Activated CD4-positive, alpha-beta memory T cell treated with anti-CD3 and anti-CD28 coated beads, Interleukin-2, amount 10 ng/mL, durations not matched to agents 7 days and 5 days (primary cell): ENCODE measurements at places on chromosomes 13 and 19.

DNA sequence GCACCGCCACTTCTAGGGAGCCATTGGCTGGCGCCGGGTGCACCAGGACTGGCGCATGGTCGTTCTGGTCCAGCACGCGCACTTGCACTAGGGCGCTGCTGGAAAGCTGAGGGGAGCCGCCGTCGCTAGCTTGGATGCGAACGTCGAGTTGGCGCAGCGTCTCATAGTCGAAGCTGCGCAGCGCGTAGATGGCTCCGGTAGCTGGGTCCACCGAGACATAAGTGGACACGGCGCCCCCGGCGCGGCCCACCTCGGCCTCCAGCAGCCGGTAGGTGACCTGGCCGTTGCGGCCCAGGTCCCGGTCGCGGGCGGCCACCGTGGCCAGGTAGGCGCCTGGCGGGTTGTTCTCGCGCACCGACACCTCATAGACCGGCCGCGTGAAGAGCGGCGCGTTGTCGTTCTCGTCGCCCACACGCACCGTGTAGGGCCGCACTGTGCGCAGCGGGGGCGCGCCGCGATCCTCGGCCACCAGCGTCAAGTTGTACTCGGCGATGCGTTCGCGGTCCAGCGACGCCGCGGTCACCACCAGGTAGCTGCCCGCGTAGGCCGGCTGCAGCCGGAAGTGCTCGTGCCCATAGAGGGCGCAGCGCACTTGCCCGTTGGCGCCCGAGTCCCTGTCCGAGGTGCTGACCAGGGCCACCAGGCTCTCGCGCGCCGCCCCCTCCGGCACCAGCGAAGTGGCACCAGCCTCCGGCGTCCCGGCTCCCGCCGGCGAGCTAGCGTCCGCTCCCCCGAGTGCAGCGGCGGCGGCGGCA, 1.7 kb downstream of the PCDH8 start:
- peak; percentile 42 for DNase-seq

DNA sequence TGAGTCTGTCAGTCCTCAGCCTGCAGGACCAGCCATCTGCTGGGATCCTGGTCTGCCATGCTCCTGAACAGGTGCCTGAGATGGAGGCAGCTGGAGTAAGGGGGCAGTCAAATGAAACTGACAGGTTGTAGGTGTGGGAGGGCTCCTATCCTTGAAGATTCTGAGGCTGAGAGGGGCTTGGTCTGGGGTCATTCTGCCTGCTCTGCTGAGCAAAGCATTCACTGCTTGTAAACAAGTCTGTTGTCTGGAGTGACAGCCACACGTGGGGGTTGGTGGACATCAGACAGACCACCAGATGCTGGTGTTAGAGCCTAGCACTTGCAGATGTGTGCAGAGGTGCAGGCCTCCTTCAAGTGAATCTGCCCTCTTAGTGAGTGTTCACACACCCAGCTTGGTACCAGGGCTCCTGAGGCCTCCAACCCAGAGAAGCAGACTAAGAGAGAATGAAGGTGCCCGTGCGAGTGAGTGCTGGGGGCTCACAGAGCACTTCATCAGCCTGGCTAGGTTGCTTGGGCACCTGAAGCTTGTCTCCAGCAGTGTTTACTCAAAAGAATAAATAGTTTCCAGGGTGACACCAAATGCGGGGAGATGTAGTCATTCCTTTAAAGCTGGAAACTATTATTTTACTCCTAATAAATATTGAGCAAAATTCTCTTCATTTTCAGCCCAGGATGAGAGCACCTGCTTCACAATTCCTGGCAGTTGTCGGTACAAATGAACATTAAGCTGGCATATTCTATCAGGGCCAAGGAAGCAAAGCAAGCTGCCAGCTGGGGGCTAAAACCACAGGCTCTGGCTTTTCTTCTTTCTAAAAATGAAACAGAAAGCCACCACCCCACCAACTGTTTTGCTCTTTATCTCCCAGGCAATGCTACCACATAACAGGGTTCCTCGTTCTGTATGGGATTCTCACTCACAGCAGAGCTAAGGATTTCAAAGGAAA, 82.3 kb downstream of the RNASEH2B start:
- DNase-seq: peak; percentile 25

GRCh38 chr13:87084192-87084591, 587.0 kb upstream of the SLITRK5 start:
- no peak for DNase-seq

- DNase-seq: no peak
These were observed 70.3 kb downstream of the DHRS12 start for GRCh38 chr13:51733374-51734298.

DNA sequence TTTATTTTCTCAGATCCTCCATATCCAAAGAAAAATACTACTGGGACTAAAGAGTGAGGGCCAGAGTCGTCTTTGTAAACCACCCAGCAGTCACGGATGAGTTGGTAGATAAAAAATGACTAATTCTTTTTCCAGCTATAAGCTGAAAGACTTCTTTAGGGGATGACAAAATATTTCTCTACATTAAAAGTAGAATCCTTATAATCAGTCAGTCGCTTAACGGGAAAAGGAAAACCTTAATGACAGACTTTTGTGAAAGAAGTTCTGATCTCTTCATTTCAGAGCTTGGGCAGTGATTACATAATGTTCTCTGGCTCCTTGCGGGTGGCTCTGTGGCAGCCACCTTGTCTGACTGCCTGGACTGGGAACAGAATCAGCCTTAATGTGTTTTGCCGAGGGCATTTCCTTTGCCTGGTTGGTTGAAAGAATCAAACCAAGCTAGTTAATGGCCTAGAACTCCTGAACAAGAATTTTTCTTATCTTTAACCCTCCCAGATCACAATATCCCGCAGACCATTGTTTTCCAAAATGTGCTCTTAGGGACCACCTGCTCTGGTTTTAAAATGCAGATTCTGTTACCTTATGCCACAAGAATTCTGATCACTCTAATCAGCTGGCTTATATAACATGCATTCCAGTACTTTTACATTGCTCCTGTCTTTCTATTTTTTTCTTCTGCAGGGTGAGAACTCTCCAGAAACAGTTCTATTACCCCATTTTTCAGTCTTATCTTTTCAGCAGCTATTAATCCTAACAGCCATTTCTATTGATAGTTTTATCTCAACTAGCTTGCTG, 2.5 kb downstream of the ITM2B start:
- no peak for DNase-seq

GRCh38 chr13:38954844-38955243, 35.8 kb downstream of the STOML3 start:
- DNase-seq: no peak

GRCh38 chr13:33052506-33053280, 36.5 kb downstream of the KL start:
- DNase-seq: no peak

GRCh38 chr13:66216728-66217127, 1013.4 kb downstream of the PCDH9 start:
- no peak for DNase-seq

GRCh38 chr19:43640424-43640757, 741 bp upstream of the CADM4 start:
- DNase-seq: no peak

DNA sequence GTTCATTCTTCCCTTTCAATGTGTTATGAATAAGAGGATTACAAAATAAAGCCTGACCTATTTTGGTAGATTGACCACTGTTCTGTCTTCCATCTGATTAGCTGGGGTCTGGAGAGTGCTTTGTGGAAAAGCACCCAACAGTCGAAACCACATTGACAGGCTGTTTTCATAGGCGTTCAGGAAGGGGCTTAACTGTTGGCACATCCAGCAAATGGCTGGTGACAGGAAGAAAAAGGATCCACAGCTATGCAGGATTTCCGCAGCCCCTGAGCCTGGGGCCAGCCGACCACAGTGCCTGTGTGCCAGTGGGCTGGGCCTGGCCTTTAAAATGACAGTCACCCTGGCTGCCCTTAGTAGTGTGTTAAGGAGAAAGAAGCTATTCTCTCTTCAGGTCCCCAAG, 113.3 kb downstream of the SIPA1L3 start:
- DNase-seq: no peak

- no peak for DNase-seq
These were observed 95.1 kb downstream of the SLC7A1 start for GRCh38 chr13:29500386-29500785.

GRCh38 chr19:39384839-39385568, 5.9 kb downstream of the PAF1 start:
- no peak for DNase-seq

- DNase-seq: no peak
These were observed 667 bp downstream of the ZNF878 start for GRCh38 chr19:12052091-12052496.

DNA sequence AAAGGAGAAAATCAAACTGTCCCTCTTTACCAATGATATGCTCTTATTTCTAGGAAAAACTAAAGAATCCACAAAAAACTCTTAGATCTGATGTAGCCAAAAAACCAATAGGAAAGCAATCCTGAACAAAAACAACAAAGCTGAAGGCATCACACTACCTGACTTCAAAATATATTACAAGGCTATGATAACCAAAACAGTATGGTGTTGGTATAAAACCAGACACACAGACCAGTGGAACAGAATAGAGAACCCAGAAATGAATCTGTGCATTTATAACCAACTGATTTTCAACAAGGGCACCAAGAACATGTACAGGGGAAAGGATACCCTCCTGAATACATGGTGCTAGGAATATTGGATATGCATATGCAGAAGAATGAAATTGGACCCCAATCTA, 9.7 kb upstream of the ZNF546 start:
- DNase-seq: no peak

DNA sequence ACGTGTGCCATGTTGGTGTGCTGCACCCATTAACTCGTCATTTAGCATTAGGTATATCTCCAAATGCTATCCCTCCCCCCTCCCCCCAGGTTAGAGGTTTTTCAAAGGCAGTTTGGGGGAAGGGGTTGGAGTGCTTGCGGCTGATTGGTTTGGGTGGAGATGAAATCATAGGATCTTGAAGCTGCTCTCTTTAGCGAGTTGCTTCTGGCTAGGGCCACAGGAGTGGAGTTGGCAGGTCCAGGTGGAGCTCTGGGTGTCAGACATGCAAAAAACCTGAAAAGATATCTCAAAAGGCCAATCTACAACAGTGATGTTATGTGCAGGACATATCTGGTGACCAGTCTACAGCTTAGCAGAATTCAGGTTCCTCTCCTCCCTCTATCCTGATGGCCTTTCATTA, 32.6 kb upstream of the CXCL17 start:
- no peak for DNase-seq

DNA sequence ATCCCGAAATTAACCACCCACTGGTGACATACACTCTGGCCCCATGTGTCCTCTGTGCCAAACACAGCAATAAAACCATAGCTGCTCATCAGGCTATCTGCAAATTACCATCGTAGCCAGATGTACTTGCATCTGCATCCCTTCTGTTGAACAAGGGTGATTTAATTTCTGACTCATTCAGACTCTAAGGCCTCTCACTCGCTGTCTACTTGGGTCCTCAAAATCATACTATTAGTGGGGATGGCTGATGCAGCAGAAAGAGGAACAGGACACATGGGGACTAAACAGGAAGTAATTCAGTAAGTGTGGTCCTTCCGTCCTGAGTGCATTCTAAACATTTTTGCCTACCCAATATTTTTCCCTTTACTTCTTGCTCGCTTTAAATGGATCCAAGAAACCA, 2275.0 kb upstream of the PCDH20 start:
- no peak for DNase-seq

- DNase-seq: no peak
These were observed 130.0 kb downstream of the CYSLTR2 start for GRCh38 chr13:48783695-48784230.
